ENCODE measurements at places on chromosomes 12 and 14.

DNA sequence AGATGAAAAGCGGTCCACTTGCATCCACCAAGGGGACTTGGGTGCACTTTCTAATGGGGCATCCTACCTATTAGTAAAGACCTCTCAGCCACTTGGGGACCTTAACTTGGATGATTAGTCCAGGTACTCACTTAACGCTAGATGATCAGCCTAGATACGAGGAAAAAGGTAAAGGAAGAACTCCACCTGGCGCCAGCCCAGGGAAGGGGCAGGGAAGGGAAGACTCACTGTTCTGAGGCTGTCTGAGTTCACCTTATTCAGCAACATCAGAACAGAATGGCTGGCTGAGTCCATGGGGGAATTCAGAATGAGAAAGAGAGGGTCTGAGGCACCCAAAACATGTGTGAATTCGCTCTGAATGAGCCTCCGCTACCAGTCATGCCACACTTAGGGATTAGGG lies 7.1 kb downstream of the IL22 start:
- no peak for DNase-seq

- DNase-seq = no peak
These were observed 274.0 kb downstream of the NOVA1 start for GRCh38 chr14:26323869-26324268.

DNA sequence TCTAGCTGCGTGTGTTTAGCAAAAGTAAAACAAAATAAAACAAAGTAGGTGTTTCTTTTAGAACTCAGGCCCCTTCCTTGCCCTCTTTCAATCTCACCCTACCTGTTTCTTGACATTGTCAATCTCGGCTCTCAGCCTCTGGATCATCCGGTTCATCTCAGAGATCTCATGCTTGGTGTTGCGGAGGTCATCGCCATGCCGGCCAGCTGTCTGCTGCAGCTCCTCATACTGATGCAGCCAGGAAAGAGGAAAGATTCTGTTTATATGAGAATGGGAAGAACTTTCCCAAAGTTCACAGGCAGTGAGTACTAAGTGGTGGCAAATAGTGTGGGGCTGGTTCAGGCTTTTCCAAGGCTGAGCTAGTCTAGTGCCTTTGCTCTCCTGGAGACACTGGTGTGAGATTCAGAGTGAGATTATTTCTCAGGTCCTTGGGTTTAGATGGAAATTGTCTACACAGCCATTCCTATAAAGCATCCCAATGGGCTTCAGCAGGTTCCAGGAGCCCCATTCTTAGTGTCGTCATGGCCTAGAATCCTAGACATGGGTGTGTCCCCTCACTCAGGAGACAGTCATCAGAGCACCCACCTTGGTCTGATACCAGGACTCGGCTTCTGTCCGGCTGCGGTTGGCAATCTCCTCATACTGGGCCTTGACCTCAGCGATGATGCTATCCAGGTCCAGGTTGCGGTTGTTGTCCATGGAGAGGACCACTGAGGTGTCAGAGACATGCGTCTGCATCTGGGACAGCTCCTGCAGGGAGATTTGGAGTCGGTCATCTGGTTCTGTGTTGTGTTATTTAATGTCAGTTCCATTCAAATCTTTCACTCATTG lies 3.0 kb downstream of the KRT5 start:
- DNase-seq = no peak

- no peak for DNase-seq
These were observed 134.2 kb downstream of the BICD1 start for GRCh38 chr12:32240831-32241230.

DNA sequence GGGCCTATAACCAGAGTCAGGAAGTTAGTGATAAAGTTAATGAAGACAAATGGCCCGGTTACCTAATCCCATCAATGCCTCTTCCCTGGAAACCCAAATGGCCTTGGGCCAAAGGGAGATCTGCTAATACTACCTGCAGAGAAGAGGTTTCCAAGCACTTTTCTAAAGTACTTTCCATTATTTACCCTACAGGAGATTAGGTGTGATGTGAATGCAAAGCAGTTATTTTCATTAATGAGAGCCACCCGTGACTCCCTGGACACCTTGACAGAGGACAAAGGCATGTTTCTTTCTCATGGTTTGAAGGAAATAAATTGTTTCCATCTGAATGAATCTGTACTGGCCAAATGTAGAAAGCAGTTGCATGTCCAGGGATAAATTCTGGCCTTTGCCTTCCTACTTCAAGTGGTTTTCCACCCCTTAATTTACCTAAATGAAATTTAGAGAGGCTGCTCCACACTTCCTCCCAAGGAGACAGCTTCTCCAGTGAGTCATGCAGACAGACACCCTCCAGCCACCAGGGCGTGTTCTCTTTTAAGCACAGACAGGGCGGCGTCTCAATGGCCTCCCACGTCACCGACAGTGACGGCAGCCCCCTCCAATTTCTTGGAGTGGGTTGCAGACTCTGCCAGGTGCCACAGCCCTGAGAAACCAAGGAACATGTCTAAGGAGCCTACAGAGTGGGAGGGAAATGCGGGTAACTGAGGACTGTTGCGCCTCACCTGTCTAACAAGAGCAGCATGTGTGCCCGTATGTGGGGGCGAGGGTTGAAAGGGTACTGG lies 43.9 kb upstream of the GNPNAT1 start:
- DNase-seq = no peak

GRCh38 chr12:121284551-121285390 lies 11.7 kb downstream of the CAMKK2 start:
- no peak for DNase-seq

DNA sequence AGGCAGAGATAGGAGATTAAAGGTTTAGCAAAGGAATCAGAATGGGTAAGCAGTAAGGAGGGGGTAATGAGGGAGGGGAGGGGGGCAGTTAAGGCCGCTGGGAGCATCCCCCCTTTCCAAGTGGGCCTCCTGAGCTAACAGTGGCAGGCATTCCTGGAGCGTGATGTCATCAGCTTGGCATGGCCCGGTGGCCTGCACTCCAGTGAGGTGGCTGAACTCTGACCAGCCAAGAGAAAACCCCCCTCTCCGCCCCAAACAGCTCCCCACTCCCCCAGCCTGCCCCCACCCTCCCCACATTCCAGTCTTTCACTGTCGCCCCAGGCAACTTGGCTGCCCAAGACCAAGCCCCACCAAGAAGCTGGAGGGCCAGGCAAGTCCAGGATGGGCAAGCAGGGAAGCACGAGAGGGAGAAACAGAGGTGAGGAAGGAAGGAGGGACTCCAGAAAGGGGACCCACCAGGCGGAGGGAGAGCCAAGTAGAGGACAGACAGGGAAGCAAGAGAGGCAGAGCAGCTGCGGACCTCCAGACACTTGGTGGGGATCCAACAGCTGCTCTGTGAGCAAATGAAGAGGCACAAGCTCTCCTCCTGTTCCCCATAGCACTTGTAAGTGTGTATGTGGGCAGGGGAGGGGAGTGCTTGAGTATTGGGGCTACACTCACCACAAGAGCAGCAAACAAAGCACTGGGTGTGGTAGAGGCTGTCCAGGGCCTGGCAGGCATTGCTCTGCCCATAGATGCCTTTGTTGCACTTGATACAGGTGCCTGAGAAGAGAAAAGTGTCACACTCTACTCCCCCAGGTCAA lies 4.5 kb downstream of the AJUBA start:
- DNase-seq = no peak

DNA sequence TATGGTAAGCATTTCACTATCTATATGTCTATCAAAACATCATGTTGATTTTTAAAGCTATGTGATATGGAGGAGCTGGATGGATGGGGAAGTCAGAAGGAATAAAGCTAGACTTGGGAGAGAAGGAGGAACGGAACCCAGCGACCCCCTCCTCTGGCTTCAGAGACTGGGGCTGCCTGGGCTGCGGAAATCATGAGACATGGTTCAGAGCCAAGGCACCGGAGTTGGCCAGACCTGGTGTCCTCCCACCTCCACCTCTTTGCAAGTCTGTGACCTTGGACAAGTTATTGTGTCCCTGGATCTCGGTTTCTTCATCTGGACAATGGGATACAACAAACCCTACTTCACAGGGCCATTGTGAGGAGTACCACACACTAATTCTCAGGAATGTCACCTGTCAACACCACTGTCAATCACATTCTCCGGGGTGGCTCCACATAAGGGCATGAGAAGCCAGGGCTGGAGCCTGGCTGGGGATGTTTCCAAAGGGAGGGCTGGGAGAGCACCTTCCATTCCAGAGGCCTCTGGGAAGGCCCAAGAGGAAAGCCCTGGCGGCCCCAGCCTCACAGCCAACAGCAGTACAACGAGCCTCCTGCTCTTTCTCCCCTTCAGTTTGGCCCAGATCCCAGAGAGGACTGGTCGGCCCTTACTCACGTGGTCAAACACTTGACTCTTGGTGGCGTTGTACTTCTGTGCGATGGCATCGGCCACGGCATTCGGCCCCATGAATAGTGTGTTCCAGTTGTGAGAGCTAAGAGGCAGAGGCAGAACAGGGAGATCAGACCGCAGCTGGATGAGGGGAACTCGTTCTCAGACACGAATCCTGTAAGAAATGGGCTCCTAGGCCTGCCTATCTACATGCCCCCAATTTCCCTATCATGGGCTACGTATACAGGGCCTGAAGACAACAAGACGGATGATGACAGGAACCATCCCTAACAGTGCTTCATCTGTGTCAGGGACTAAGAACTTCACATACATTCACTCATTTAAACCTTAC lies 20.7 kb downstream of the RBM19 start:
- DNase-seq = no peak

DNA sequence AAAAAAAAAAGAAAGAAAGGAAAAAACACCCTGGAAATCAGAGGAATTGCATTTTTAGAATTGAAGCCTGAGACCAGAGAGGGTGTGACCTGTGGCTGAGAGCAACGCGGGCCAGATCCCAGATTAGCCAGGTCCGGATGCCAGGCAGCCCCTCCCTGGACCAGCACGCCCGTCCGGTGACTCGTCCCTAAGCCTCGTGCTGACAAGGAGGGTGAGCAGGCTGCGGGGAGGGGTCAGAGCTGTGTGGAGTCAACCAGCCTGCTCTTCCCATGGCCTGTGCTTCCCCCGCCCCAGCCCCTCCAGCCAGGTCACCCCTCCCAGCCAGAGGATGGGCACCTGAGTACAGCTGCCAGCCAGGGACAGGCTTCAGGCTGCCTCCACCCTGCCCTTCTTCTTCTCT lies 4.2 kb upstream of the KLC1 start:
- DNase-seq = no peak

DNA sequence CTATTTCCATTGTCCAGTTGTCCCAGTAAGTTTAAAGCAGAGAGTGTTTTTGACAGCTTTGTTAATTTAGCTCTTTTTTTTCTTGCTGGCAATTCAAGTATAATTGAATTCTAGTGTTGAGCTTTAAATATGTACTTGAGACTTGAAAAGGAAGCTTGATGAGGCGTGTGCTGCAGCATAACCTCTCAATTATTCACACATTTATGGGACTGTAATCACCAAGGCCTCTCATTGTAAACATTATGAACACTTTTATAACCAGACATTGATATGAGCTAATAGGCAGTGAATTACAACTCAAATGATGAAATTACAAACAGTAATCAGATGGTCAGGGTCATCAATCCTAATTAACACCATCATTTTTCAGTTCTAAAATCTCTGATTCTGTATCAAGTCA lies 378.0 kb upstream of the DDHD1 start:
- DNase-seq = no peak

- DNase-seq = no peak
These were observed 34.6 kb upstream of the CISTR start for GRCh38 chr12:53786411-53786810.

- peak; percentile 33 for DNase-seq
These were observed 1.7 kb downstream of the PPM1H start for GRCh38 chr12:62933220-62933601.

DNA sequence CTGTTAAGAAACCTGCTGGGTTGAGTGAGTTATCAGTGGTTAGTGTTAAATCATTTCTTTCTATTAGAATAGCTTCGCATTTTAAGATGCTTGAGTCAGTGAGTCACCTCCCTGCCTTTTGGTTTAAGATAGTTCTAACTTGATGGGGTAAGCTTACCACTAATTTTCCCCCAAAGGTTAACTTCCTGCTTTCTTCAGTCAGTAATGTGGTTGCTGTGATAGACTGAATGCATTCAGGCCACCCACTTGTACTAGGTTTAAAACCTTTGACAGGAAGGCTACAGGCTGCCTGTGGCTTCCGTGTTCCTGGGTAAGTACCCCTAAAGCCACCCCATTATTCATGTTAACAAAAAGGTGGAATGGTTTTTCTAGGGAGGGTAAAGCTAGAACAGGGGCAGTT lies 25.3 kb downstream of the CLEC2A start:
- DNase-seq = no peak

GRCh38 chr14:33737446-33737845 lies 213.4 kb downstream of the EGLN3 start:
- DNase-seq = no peak

GRCh38 chr12:108381787-108382436 lies 42.8 kb upstream of the CMKLR1 start:
- no peak for DNase-seq

DNA sequence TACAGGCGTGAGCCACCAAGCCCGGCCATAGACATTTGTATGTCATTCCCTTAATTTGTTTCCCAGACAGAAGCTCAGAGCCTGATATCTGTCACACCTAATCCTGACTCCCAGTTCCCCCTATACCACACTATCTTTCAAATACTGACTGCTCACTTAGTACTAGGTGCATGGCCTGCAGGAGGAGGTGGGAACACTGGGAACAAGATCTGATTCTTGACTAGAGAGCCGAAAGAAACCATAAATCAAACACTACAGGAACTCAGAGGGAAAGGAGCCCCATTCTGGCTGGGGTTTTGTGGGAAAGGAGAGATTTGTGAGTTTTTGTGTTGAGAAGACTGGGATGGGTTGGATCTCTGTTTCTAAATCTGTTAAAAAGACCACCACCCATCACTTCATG lies 4.9 kb downstream of the KHNYN start:
- DNase-seq = no peak

DNA sequence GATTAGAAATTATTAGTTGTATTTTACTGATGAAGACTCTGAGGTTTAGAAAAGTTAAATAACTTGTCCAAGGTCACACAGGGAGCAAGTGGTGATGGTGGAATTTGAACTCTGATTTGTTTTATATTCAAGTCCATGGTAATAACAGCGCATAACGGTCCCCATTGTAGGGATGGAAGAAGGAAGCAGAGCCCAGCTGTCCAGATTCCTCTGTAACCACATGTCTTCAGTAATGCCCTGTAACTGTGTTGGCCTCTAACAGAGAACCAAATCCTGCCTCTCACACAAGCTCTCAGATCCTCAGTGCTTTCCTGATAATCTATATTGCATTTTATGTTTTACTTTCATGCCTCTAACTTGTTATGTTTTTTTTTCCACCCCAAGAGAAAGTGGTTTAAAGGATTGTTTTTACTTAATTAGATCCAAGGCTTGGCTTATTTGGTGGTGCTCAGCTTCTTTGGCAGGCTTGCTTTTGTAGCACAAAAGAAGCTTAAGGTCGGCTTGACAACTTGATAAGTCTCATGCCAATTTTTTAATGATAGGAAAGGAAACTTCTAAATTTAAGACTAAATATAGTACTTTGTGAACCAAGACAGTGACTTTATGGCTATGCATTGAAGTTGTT lies 105.1 kb upstream of the SEL1L start:
- no peak for DNase-seq

All from amygdala (tissue), 56 donors.